ENCODE measurements at places on chromosomes 12 and 14. TPM values are rescaled to one million over a fixed set of nuclear protein-coding genes. Genes with fewer than 3 reads are reported as not detected.

GRCh38 chr14:74176400-74176793, 62.9 kb upstream of the VSX2 start:
- H3K4me3 ChIP-seq: no peak overlapping the region
- no peaks in the 10 kb centered on the region for H3K27me3 ChIP-seq
- H3K36me3 ChIP-seq: no peaks in the 10 kb centered on the region

GRCh38 chr14:72439707-72440106, 454.2 kb downstream of the DPF3 start:
- DNase-seq: no peak
- H3K36me3 ChIP-seq: no peaks in the 10 kb centered on the region
- no peak overlapping the region for H3K27ac ChIP-seq
- no peaks in the 10 kb centered on the region for H3K4me1 ChIP-seq
- H3K27me3 ChIP-seq: no peaks in the 10 kb centered on the region

DNA sequence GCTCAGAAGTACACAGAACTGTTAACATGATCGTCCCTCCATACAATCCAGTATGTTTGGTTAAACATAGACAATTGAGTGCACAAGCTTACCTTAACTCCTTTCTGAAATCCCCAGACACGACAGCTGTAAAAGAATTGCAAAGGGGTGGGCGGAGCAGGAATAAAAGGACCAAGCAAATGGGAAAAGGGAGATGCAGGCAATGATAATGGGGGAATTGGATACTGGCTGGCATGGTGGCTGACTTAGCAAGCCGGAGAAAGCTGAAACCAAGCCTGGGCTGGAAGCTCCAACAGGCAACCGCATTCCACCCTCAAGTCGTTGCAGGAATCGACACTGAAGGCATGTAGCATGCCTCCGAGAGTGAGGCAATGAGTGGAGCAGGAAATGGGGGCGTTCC, 96.8 kb upstream of the TMEM132C start:
- no peaks in the 10 kb centered on the region for H3K27me3 ChIP-seq
- H3K36me3 ChIP-seq: no peaks in the 10 kb centered on the region
- H3K27ac ChIP-seq: no peak overlapping the region
- no peak for DNase-seq

GRCh38 chr12:68498736-68499135, 112.0 kb upstream of the RAP1B start:
- DNase-seq: no peak
- H3K27me3 ChIP-seq: no peaks in the 10 kb centered on the region
- 0 out of 2 replicates have a peak, but pooled peaks cover 6% of the 10 kb centered on the region for H3K4me1 ChIP-seq
- H3K4me3 ChIP-seq: no peak overlapping the region
- H3K36me3 ChIP-seq: no peaks in the 10 kb centered on the region

DNA sequence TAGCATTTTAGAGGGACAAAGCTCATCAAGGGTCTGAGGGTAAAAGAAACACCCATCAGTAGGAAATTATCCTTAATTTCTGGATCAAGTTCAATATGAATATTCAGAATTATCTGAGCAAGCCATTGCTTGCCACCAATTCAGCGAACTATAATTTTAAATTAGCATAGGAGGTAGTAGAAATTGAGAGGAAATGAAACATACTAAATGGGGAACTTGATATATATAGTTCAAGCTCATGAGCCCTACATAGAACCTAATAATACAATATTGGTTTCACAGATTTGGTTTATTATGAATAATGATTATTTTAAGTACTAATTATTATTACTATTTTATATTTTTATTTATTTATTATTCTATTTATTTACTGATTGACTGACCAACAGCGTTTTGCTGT, 42.1 kb upstream of the GXYLT1 start:
- no peak overlapping the region for H3K27ac ChIP-seq
- no peak overlapping the region for H3K4me3 ChIP-seq
- no peaks in the 10 kb centered on the region for H3K27me3 ChIP-seq
- no peaks in the 10 kb centered on the region for H3K36me3 ChIP-seq

AKAP3 gene
- total RNA-seq: 0.26 TPM

SRP54 gene
- total RNA-seq: 53.2 TPM

Measured in Panc1 (cell line).